ENCODE measurements at places on chromosomes 2 and 18.

GRCh38 chr2:144607099-144607498 is 87.2 kb upstream of the ZEB2 start:
- DNase-seq: no peak

DNA sequence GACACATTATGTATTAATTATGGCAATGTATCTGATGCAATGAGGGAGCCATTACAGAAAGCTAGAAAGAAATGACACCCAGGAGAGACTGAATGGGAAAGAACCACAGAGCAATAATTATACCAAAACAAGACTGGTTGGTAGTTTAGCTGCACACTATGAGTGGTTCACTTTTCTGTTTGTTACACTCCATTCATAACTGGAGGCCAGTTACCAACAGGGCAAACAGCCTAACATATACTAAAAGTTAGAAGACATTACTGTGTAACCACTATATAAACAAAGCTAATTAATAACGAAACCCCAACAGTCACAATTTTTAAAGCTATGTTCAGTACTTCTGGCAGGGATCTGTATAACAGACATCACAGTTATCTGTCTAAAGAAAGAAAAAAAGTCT is 49.4 kb downstream of the NBAS start:
- DNase-seq: no peak

- DNase-seq: no peak
Measured at GRCh38 chr2:43851011-43851980, 12.5 kb downstream of the ABCG8 start.

- DNase-seq: no peak
Measured at GRCh38 chr2:100383306-100383705, 34.2 kb downstream of the CHST10 start.

- DNase-seq: no peak
Measured at GRCh38 chr2:98732430-98733051, 1.6 kb upstream of the MGAT4A start.

DNA sequence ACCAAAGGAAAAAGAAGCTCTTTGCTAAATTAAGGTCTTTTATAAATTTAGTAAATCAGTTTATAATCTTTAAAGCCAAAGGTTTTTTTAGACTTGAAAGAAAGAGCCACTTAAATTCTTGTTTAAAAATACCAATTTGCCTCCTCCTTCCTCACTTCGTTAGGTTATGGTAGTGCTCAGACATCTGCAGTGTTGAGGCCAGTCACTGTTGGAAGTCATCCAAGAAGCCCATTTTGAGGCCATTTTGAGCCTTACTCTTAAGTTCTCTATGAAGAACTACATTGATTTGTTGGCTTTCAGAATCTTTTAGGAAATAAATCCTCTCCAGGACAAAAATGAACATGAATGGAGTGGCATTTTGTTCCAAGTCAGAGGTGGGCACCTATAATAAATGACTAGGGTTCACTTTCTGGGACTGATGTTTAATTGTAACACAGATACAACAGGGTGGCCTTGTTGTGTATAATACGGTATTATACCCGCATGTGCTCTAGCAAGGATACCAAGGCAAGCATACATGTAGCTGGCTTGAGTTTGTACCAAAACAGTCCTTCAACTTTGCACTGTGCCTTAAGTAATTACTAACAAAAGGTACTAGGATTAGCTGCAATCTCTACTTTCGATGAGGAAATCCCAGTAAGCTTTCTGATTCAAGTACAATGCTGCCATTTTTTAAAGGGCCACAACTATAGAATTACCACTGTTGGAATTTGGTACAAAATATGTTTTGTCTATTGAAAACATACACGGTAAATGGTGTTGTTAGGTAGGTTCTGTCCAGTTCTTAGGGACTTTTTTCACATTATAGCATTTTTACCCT is 22.8 kb downstream of the SLC66A3 start:
- DNase-seq: no peak

- no peak for DNase-seq
Measured at GRCh38 chr2:234869969-234870368, 81.8 kb upstream of the SH3BP4 start.

- DNase-seq: no peak
Measured at GRCh38 chr2:105660489-105660888, 84.2 kb upstream of the NCK2 start.

- no peak for DNase-seq
Measured at GRCh38 chr2:28465148-28465885, 30.5 kb upstream of the PLB1 start.
